Activated CD4-positive, alpha-beta memory T cell treated with anti-CD3 and anti-CD28 coated beads for 36 hours (primary cell): ENCODE measurements at places on chromosomes 11 and 22. TPM values are rescaled to one million over a fixed set of nuclear protein-coding genes. Genes with fewer than 3 reads are reported as not detected.

CLMP gene
- total RNA-seq = 0.44 TPM

DNA sequence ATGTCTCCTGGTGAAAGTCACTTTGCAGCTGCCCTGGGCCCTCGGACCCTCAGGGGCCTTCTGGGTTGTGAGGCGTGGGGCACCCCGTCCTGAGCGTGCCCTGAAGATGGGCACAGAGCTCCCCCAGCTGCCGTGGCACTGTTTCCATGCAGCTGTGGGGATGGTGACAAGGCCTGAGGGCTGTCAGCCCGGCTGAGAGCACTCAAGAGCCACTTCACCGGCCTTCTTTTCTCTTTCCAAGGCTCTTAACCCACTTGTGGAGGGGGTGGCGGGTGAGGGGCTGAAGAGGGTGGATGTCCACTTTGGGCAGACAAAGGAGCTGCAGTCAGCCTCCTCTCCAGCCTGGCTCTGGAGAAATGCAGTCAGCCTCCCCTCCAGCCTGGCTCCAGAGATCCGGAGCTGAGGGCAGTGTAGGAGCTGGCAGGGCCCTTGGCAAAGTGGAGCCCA, 239.5 kb downstream of the ST3GAL4 start:
- DNase-seq = no peak

DNA sequence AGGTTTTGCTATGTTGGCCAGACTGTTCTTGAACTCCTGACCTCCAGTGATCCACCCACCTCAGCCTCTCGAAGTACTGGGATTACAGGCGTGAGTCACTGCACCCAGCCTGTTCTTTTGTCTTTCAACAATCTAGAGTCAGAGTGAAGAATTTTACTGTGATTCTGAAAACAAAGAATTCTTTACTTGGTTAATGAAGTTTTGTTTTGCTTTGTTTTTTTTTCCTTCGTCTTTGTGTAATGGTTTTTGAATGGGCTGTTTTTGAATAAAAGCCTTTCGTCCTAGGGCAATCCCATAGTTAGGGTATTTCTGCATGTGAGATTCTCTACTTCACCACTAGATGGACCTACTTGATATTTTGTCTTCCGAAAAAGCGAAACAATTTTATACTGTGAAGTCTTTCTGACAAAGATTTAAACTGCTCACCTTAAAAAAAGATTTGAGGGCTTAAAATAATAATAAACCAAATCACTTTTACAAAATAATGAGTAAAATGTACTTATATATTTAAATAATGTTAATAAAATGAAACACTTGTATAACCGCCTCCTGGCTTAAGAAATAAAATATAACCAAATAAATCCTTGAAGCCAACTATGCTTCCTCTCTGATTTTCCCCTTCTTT, 43.4 kb upstream of the SC5D start:
- peak; percentile 62 for DNase-seq

DNA sequence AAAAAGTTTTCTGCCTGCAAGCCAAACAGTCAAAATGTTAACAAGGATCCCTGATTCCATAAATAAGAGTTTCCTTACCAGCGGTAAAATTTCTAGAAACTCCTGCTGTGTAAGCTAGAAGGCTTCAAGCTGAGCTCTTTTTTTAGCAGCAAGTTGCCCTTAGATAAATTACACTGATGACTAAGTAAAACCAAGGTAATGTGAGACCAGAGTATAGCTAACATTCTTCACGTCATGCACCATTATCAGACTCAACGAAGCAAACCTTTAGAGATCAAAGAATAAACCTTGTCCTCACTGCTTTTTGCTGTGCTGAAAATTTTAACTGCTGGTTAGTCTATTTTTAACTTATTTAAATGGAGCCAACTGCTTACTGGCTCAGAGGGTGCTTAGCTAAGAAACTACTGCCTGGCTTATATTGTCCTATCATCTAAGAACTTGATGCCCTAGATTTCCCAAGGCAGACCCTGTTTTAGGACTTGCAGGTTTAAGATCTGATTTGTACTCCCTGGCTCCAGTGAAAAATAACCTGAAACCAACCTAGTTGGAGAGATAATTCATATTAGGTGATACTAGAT, 900.7 kb downstream of the JRKL start:
- no peak for DNase-seq

- peak; percentile 68 for DNase-seq
Measured at GRCh38 chr11:65555693-65556231, 2.4 kb downstream of the LTBP3 start.

GRCh38 chr11:104410336-104410735, 246.4 kb upstream of the PDGFD start:
- no peak for DNase-seq
